ENCODE measurements at places on chromosomes 5 and 9.

GRCh38 chr5:169832845-169833244 lies 147.4 kb downstream of the INSYN2B start:
- DNase-seq: no peak

DNA sequence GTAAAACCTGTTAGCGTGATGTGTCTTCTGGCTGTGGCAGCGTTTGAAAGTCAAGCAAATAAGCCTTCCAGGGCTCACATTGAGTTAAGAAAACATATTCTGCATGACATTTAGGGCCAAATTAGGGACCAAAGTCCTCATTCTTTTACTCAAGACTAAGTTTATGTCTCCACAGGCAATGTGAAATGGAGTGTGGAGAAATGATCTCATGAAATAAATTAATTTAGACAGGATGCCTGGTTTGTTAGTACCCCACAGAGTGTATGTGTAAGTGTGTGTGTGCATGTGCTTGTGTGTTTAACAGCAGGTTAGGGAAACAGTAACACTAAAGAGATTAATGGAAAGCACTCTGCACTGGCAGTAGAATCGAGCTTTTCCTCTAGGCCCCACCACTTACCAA lies 82.9 kb upstream of the SNX2 start:
- no peak for DNase-seq

- no peak for DNase-seq
These were observed 10.6 kb downstream of the PLEKHG4B start for GRCh38 chr5:102411-103043.

- peak; percentile 19 for DNase-seq
These were observed 23.4 kb downstream of the MEGF10 start for GRCh38 chr5:127313847-127314473.

- peak; percentile 8 for DNase-seq
These were observed 145.5 kb upstream of the MAP3K1 start for GRCh38 chr5:56669534-56670483.

DNA sequence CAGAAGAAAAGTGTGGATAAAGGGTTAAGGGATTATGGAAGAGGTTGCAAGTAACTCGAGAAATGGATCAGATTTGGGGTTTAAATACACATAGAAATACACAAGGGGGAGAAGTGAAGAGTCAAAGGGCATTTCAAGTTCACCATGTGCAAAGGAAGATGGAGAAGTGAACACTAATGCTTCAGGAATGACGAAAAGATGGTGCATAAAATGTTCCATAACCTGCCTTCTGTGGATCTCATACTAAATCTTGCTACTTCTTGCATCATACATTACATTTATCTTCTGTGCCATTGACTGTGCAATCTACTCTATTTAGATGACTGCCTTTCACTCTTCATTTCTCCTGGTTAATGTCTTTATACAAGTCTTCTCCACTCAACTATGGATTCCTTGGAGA lies 5.7 kb upstream of the SMC2 start:
- no peak for DNase-seq

GRCh38 chr9:110410961-110411360 lies 73.3 kb upstream of the TXNDC8 start:
- DNase-seq: no peak

- DNase-seq: no peak
These were observed 32.1 kb upstream of the EGFL7 start for GRCh38 chr9:136630662-136630992.

DNA sequence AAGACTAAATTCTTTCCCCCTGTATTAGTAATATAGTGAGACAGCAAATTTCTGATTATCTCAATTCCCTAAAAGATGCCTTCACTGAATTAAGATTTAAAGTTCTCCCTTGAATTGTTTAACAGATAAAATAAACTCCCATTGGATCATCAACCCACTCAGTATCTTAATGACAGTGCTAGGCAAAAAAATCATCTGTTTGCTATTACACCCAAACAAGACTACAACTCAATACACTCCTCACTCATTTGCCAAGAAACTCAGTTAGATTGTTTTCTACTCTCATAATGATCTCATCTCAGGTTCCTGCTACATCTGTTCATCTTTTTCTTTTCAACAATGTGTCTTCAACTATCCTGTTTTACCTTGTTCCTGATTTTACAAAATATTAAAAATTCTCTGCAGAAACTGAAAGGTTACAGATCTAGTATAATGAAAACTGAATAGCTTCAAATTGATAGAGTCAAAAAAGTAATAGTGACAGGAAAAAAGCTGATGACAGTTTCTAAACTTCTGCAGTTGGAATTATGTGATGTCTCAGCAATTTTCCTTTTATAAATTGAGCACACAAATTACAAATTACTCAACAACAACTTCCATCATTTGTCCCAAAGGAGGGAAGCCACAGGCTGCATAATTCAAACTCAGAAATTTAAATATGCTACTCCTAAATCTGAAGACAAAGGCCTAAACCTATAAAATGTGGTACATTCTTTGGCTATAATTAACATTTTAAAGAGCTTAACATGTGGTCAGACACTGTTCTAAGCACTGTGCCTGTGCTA lies 39.4 kb downstream of the HOMER1 start:
- no peak for DNase-seq

GRCh38 chr9:81850724-81851123 lies 77.5 kb upstream of the SPATA31D4 start:
- no peak for DNase-seq

GRCh38 chr5:150069672-150070627 lies 16.4 kb downstream of the CSF1R start:
- no peak for DNase-seq

DNA sequence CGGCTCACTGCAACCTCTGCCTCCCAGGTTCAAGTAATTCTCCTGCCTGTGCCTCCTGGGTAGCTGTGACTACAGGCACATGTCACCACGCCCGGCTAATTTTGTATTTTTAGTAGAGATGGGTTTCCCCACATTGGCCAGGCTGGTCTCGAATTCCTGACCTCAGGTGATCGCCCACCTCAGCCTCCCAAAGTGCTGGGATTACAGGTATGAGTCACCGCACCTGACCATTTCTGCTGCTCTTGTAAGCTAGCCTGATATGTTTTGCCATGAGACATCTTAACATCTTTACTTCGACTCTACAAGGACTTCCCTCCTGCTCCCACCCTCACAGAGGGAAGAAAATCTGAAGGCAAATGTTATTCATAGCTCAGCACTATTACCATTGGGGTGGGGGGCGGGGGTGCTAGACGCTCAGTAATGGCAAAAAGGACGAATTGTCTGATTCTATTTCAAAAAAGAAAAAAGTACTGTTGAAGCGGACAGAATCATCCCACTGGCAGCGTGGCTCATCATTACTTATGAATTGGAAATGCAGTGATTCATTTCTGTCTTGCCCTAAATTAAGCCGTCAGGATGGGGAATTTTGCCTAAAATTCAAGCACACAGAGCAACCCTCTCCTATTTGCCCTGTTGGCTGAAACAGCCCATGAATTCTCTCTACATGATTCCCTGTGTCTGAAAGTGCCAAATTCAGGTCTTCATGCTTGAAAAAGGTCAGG lies 46.4 kb upstream of the WWC1 start:
- DNase-seq: no peak

DNA sequence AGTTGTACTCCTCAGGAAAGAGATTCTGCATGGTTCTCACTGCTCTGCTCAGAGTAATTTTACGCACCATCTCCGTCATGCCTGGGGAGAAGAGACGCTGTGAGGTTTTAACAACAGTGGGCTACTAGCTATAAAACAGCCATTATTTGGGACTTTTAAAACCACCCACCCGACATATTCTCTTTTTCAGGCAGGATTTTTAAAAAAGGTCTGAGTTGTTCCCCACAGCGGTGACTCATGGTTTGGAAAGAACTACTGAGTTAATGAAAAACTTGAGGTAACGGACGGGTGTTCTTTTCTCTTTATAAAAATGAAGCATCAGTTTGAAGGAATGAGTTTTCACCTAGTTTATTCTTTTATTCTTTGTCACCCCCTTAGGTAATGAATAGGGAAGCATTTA lies 61.3 kb downstream of the TTLL11 start:
- no peak for DNase-seq

DNA sequence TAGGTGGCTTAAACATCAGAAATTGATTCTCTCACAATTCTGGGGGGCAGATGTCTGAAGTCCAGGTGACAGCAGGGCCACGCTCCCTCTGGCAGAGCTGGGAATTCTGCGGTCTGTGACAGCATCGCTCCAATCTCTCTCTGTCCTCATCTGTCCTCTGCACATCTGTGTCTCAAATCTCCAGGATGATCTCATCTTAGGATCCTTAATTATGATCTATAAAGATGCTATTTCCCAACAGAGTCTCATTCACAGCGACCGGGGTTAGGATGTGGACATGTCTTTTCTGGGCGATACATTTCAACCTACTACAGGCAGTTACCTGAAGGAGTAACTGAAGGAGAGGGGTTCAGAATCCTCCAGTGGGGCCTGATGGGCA lies 31.4 kb downstream of the ANKRD33B start:
- DNase-seq: no peak

GRCh38 chr5:142618130-142618523 lies 67.8 kb downstream of the FGF1 start:
- DNase-seq: no peak

DNA sequence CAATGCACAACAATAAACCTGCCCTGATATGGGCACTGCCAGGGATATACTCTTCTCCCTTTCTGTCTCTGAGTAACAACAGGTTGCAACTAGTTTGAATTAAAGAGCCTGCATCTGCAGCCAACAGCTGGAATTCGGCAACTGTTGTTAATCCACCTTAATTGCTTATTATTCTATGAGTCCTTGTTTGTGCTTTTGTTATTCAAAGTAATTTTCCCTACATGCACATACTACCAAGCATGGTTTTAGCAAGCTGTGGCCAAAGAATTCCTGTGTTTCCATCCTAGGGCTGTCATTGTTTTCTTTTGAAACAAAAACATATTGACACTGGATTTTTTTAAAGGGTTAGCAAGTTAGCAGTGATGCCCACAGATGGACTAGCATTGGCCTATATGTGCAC lies 171.5 kb downstream of the EFNA5 start:
- DNase-seq: no peak

- DNase-seq: no peak
These were observed 322.4 kb upstream of the ADAMTS16 start for GRCh38 chr5:4817767-4818166.

DNA sequence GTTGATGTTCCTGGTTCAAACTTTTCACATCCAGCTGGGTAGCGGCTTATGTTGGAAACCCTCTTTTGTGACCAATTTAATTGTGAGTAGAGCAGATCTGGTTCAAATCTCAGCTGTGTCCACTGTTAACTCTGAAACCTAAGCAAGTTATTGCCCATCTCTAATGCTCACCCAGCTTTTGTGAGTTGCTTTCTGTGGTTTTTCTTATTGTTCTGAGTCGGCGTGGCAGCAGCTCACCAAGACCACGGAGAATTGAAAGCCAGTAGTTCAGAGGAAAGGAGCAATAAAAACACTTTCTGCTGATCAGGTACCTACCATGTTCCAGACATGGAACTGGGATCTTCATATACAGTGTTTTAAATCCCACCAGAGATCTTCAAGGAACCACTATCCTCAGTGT lies 114.4 kb downstream of the DOCK2 start:
- no peak for DNase-seq

DNA sequence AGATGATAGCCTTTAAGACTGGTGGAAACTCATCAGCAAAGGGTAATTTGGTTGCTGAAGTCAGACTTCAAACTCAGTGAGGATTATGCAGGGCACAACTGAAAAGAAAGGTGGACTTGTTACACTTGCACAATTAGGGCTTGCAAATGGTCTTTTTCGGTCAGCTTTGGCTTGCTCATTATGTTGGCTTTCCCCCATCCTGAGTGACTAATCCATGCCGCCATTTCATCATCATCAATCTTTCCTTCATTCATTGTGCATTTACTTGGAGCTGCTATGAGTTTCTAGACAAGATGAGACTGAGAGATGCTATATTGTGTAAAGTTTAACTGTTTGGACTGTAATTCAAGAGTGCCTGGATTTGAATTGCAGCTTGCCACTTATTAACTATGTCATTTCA lies 134.8 kb upstream of the PPP1R2B start:
- DNase-seq: no peak

- no peak for DNase-seq
These were observed 3.0 kb downstream of the SPATA31E1 start for GRCh38 chr9:87885484-87886189.

DNA sequence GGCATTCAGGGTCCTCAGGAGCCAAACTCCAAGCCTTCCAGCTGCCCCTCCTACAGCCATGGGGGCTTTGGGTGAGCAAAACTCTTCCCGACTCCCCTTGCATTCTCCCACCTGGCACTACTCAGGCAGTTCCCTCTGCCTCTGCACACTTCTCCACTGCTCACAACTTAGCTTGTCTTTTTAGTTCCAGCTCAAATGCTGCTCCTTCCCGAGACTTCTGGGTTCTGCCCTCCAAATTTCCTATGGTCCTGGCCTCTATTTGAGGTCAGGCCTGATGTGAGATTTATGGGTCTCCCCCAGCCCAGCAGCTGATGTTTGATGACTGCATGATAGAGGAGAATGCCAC lies 5.7 kb upstream of the SLC25A48 start:
- no peak for DNase-seq

DNA sequence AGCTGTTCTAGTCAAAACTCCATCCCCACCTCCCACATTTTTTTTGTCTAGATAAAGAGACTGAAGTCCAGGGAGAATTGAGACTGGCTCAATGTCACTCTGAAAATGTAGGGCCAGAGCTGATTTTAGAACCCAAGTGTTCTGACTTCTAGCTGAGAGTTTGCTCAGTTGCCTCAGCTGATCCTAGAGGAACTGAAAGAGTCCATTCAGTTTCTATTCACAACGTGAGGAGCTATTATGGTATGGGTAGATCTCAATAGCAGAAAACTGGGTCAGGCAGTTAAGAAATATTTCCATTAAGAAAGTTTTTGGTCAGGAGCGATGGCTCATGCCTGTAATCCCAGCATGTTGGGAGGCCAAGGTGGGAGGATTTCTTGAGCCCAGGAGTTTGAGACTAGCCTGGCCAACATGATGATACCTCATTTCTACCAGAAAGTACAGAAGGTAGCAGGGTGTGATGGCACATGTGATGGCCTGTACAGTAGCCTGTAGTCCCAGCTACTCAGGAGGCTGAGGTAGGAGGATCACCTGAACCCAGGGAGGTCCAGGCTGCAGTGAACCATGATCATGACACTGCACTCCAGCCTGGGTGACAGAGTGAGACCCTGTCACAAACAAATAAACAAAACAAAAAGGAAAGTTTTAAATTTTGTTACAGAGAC lies 61.7 kb downstream of the GLRA1 start:
- DNase-seq: no peak

DNA sequence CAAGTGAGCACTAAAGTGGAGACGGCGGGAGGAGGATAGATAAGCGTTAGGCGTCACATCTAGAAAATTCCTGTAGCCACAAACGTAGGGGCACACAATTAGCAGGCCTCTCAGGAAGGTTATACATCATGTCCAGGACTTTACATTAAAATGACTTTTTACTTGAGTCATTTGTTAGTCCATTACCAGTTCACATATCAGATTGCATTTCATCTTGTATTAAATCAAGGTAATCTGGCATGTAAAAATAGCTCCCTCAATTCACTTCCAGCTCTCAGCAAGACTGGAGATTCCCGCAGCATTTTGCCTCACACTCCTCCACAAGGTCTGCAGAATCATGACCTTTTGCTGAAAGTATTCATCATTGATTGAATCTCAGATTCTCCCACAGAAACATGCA lies 118.8 kb downstream of the PRDM6 start:
- DNase-seq: no peak
